ENCODE measurements at places on chromosomes 7 and 10. TPM values are rescaled to one million over a fixed set of nuclear protein-coding genes. Genes with fewer than 3 reads are reported as not detected.

Gene RTKN2
- 1.4 TPM for polyA plus RNA-seq

Gene NEBL
- 1.3 TPM for polyA plus RNA-seq

DNA sequence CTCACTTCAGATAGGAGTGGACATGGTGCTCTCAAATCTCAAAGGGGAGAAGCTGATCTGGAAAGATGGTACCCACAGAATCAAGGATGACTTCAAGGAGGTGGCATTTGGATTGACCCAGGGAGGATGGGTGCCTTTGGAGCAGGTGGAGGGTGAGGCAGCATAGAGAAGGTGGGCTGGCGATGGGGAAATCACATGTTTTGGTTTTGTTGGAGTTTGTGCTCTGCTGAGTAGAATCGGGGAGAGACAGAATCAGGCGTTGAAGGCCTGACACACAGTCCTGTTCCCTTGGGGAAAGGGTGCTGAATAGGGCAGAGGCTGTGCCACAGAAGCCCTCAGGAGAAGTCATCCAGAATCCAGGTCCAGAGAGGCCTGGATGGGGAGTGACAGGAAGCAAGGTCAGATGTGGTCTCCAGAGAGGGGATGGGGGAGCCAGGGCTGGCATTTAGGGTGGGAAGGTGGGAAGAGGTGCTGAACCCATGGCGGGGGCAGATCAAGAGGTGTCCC lies 291.1 kb downstream of the GLRX3 start:
- DNase-seq: no peak

GRCh38 chr10:58050575-58050974 lies 217.1 kb downstream of the IPMK start:
- DNase-seq: no peak

GRCh38 chr10:104045151-104046089 lies 40.3 kb downstream of the COL17A1 start:
- no peak for DNase-seq

GRCh38 chr7:120740348-120740747 lies 117.6 kb downstream of the TSPAN12 start:
- DNase-seq: no peak

DNA sequence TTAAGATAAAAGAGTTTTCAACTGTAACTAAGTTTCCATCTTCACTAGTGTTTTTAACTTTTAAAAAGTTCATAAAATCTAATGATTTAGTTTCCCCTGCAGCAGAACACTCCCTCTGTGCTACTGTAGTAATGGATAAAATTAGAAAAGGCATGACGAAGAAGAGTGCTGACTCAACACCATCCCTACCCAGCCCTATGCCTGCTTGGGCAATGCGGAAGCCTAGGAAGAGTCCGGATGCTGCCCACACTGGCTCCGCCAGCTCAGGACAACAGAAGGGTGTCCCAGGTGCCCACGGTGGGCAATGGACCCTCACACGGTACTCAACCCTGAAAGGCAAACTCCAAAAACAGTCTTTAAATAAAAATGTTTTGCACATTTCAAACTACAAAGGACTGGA lies 118.2 kb downstream of the LARP4B start:
- no peak for DNase-seq

DNA sequence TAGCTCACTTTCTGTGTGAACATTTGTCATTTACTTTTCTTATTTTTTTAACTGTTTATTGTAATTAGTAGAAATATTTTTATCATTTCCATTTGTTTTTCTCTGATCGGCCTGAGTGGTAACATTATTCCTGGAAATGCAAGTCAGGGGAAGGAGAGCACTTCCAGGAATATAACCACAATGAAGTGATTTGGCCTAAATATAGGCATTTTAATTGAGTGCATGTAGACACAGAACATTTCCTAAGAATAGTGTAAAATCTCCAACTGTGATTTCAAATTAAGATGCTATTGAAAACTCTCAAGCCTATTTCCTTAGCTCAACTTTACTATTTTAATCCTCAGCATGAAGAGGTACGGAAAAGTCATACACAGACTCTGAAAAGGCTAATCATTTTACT lies 86.5 kb upstream of the SKAP2 start:
- DNase-seq: no peak

GRCh38 chr10:13862546-13863233 lies 275.9 kb downstream of the PRPF18 start:
- no peak for DNase-seq

DNA sequence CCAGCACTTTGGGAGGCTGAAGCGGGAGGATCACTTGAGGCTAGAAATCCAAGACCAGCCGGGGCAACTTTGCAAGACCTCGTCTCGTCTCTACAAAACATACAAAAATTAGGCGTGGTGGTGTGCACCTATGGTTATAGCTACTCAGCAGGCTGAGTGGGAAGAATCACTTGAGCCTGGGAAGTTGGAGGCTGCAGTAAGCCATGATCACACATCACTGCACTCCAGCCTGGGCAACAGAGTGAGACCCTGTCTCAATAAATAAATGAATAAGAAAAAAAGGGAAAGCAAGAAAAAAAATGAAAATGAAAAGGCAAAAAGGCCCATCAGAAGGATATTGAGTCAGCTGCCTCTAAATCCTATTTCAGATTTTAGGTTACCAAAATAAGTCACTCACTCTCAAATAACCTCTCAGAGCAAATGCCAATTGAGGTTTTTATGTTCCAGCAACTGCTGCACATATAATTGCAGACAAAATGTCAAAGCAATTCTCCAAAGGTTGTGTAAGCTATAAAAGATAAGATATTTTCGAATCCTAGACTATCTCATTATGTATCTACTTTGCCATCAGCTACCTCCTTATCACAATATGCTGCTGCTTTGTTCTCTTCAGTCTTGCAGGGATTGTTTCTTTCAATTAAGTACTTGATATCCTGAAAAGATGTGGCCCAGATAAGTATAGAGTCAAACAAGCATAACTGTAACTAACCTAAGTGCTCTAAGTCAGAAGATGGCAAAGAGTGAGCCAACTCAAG lies 4.7 kb downstream of the BAZ1B start:
- DNase-seq: no peak

DNA sequence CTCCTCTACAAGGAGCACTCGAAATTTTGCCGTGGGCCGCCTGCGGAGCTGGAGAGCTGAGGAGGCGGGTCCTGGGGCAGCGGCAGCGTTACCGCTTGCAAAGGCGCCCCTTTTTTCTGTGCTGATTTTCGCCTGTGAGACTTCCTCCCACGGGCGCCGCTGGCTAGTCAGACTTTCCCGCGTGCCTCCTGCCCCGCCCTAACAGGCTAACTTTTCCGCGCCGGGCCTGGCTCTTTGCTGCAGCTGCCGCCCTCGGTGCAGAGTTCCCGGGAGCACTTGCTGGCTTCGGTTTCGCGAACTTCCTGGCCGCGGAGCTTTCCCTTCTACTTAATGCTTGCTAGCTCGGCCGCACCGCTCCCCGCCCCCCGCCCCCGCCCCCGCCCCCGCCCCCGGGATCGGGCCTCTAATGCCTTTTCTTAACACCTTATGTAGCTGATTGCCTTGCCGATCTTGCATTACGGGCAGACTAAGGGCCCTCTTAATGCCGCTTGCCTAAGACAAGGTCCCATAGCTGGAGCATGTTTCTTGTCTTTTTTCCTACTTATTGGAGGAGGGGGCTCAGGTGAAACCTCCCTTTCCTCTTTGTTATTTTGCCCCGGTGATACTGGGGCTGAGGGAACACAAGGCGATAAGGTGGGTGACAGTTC lies 37.9 kb upstream of the RASGEF1A start:
- DNase-seq: peak; percentile 11

- no peak for DNase-seq
Observed at GRCh38 chr7:46576950-46577349, 655.9 kb upstream of the IGFBP3 start.

DNA sequence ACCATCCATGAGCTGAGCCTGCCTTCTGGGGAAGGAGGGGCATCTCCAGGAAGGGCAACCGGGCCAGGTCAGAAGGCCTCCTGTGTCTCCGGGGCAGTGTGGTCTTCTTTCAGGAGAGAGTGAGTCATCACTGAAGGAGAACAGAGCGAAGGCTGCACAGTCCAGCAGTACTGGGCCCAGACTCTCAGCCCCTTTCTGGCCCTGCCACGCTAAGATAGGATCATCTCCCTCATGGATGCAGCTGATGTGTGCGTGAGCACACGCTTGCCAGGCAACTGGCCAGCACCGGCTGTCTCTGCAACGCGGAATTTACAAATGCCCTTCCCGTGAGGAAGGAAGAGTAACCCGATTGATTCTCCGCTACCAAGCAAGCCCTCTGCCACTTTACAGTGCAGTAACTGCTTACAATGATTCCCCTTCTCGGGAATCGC lies 328.2 kb downstream of the TNS3 start:
- DNase-seq: peak; percentile 24

DNA sequence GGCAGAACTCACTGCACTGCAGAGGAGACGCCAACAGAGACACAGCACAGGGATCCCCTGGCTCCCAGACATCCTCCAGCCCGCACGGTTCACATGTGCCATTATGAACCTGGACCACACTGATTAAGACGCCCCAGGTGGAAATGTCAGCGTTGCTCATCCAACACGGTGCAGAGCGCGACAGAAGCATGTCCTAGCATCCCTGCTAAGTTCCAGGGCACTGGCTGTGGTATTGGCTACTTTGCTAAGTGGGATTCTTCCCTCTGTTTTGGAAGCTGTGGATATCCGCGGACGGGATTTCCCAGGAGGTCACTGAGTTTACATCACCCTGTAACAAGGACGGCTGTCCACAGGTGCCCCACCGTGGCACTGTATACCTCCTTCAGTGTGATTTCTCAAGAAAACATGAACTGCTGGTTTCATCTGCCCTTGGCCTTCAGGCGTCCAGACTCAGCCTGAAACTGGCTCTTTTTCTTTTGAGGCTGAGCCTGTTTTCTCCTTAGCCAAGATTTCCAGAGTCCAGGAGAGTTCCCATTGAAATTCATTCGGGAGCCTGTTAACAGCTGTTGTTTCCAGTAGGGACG lies 324.0 kb downstream of the WDR37 start:
- no peak for DNase-seq

GRCh38 chr7:130489140-130489983 lies 2.5 kb upstream of the MEST start:
- no peak for DNase-seq

GRCh38 chr7:79282882-79283602 lies 170.4 kb downstream of the MAGI2 start:
- DNase-seq: peak; percentile 43

GRCh38 chr7:151694828-151695580 lies 175.3 kb upstream of the RHEB start:
- DNase-seq: no peak

DNA sequence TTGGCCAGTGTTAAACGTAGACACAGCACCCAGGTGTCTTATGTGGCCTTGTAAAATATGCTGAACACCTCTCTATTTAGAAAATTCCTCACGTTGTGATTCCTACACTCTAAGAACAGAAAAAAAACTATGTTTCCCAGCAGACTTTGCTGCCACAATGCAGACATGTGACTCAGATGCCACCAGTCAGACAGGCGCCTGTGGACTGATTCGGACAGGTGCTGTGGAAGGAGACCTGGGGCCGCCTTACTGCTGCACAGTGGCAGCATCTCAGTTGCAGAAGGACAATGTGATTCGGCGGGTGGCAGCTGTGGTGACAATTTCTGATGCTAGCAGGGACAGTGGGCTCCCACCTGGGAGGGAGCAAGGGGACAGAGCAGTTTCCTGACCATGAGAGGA lies 88.8 kb downstream of the C10orf90 start:
- DNase-seq: no peak

- DNase-seq: no peak
Observed at GRCh38 chr7:39527296-39527695, 38.9 kb upstream of the YAE1 start.

- DNase-seq: no peak
Observed at GRCh38 chr10:97138174-97138573, 47.6 kb downstream of the SLIT1 start.

DNA sequence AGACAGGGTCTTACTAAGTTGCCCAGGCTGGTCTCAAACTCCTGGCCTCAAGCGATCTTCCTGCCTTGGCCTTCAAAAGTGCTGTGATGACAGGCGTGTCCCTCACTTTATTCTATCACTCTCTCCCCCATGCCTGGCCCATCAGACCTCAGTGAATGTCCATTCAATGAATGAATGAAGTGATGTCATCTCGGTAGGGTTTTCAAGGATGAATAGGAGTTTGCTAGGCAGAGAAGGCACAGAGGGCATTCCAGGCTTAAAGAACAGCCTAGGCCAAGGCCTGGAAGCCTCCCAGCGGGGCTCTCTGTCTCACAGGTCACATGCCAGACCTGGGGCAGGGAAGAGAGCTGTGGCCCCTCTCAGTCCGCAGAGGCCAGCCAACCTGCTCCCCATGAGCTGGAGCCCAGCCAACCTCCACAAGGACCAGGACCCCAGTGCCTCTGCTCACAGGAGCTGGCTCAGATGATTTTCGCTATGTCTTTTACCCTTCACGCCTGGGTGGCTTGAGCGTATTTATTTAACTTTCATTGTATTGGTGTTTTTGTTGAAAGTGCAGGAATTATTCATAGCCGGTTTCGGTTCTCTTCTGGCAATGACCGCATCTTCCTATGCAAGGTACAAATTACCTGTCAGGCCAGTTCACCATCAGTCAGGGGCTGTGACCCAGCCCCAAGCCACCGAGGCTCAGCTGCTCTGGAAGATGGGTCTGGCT lies 11.8 kb upstream of the TNRC18 start:
- no peak for DNase-seq

GRCh38 chr10:100053686-100054460 lies 27.8 kb downstream of the CPN1 start:
- DNase-seq: no peak

DNA sequence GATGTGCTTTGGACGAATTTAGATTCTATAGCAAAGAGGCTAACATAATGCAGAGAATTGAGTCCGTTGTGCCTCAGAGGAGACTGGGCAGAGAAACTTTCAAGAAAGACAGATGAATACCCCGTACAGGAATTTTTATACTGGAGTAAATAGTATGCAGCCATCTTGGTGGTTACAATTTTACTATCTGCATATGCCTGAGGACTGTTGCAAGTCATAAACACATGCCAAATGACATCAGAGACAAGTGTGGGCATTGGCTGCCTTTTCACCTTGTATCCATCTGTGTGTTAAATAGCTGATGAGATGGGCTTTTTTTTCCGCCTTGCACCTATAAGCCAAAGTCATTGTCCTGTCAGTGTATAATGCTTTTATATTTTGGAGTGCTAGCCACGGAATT lies 267.5 kb upstream of the SP4 start:
- DNase-seq: no peak

GRCh38 chr7:128791972-128792327 lies 182 bp downstream of the CCDC136 start:
- DNase-seq: no peak

GRCh38 chr7:159120540-159120919 lies 24.1 kb downstream of the VIPR2 start:
- no peak for DNase-seq

DNA sequence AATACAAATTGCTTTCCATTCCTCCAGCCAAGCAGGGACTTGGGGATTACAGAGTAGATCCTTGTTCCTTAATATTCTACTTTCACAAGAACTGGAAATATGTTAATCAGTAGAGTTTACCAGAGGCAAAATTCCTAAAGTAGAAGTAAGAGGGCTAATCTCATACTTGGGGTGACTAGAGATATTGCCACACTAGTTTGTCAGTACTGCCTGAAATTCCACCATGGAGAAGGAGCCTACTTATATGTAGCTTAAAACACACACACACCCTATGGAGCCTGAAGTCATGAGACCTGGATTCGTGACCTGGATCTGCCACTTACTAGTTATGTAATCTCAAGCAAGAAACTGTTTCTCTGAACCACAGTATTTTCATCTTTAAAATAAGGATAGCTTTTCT lies 33.9 kb downstream of the STRIP2 start:
- DNase-seq: peak; percentile 20
